WTC11 (cell line): ENCODE measurements at places on chromosomes 11 and 22. TPM values are rescaled to one million over a fixed set of nuclear protein-coding genes. Genes with fewer than 3 reads are reported as not detected.

C11orf91 gene
- total RNA-seq: 0.22 TPM in 1 of 3 replicates, not detected in the others

KIF18A gene
- total RNA-seq: 16.6 to 20.6 TPM (median 18.6 TPM) in 3 replicates

SC5D gene
- 78.6 to 81.9 TPM (median 79.2 TPM) in 3 replicates for total RNA-seq

PARVG gene
- total RNA-seq: 0.41 to 0.94 TPM (median 0.69 TPM) in 3 replicates

P4HA3 gene
- total RNA-seq: 0.13 to 0.14 TPM in 2 of 3 replicates, not detected in the other

MRPL16 gene
- 78.9 to 85.6 TPM (median 83.9 TPM) in 3 replicates for total RNA-seq

EHF gene
- 0.16 to 0.60 TPM (median 0.46 TPM) in 3 replicates for total RNA-seq

NAP1L4 gene
- total RNA-seq: 160 to 189 TPM (median 181 TPM) in 3 replicates

NRIP3 gene
- total RNA-seq: 3.9 to 4.5 TPM (median 4.4 TPM) in 3 replicates

SMIM35 gene
- total RNA-seq: not detected in 3 replicates

DNA sequence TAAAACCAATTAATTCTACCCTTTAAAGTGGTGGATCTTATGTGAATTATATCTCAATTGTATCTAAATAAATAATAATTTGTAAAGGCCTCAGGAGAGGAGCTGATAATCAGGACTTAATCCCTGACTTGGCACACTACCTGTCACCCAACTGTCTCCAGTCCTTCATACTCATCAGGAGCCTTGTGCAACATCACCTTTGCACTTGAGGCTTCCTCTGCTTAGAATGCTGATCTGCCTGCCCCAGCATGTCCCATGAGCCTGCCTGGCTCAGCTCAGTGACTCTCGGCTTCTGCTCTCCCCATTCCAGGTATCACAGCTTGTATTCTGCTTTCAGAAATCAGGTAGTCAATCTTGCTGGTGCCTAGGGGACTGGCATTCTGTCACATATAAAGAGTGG, 43.9 kb upstream of the PRODH start:
- no peak for DNase-seq

DNA sequence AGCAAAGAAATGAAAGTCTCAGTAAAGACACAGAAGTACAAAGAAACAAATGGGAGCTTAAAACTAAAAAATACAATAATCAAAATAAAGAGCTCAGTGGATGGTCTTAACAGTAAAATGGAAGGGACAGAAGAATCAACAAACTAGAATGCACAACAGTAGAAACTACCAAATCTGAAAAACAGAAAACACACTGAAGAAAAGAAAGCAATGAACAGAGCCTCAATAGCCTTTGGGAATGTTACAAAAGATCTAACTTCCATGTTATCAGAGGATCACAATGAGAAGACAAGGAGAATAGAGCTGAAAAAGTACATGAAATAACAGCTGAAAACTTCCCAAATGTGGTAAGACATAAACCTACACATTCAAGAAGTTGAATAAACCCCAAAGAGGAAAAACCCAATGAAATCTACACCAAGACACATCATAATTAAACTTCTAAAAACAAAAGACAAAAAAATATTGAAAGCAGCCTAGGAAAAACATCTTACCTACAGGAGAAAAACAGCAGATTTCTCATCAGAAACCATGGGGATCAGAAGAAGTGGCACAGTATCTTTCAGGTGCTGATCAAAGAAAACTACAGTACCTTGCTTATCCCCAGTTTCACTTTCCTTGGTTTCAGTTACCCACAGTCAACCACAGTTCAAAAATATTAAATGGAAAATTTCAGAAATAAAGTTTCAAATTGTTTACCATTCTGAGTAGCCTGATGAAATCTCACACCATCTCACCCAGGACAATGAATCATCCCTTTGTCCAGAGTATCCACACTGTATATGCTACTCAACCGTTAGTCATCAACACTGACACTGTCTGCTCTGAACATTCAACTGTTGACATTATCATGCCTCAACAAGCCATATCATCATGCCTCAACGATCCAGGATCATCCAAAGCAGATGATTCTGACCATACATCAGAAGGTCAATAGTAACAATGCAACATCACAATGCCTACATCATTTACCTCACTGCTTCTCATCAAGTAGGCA, 22.2 kb downstream of the RRAS2 start:
- DNase-seq: no peak

- DNase-seq: no peak
Observed at GRCh38 chr22:17838180-17838865, 64.1 kb upstream of the BID start.

- DNase-seq: no peak
Observed at GRCh38 chr11:85751724-85752123, 59.2 kb downstream of the SYTL2 start.

- no peak for DNase-seq
Observed at GRCh38 chr22:45688600-45689080, 17.0 kb downstream of the ATXN10 start.

- DNase-seq: no peak
Observed at GRCh38 chr22:43983808-43984207, 28.6 kb downstream of the SAMM50 start.

DNA sequence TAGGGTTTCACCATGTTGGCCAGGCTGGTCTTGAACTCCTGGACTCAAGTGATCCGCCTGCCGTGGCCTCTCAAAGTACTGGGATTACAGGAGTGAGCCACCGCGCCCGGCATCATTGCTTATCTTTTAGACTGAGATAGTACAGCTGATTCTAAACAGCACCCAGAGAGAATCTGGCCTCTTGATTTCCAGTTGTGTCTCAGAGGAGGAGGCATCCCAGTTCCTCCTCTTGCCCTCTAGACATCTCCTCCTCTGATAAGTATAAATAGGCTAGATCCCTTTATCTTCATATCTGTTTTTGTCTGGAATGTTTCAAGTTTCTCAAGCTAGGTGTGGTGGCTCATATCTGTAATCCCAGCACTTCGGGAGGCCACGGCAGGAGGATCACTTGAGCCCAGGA, 7.0 kb downstream of the MARK2 start:
- no peak for DNase-seq

GRCh38 chr22:32564170-32565001, 89.8 kb downstream of the FBXO7 start:
- DNase-seq: no peak

DNA sequence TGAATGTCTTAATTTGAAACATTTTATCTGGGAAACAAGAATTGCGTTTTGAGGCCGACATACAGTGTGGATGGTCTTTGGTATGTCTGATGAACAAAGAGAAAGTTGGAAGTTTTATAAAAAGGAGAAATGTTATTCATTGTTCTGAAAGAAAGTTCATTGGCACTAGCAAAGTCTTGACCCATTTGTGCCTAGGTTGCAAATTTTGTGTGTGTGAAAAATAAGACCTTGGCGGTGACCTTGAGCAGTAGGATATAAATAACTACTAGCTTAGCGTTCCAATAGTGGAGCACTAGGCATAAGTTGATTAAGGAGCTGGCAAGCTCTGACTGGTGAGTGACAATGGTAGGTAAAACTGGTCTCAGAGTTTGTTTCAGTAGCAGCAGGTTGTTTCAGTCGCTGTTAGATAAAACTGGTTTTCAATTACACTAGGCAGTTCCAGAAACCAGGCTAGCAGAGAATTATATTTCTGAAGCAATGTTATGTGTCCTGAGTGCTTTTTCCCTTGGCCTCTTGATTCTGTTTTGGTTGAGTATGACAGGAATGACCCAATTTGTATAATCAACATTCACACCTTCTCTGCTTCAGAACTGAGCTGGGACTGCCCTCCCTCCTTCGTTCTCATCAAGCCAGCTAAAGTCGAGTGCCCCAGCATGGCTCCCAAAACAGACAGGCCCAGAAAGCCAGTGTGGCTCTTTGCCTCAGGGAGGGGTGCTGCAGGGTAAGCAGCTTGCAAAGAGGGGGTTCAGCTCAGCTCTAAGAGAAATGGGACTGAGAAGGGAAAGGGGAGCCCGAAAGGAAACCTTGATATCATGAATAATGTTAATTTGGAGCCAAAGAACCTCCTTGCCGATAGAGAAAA, 85.7 kb downstream of the NTM start:
- DNase-seq: no peak

GRCh38 chr22:27896245-27896644, 22.8 kb downstream of the PITPNB start:
- no peak for DNase-seq

DNA sequence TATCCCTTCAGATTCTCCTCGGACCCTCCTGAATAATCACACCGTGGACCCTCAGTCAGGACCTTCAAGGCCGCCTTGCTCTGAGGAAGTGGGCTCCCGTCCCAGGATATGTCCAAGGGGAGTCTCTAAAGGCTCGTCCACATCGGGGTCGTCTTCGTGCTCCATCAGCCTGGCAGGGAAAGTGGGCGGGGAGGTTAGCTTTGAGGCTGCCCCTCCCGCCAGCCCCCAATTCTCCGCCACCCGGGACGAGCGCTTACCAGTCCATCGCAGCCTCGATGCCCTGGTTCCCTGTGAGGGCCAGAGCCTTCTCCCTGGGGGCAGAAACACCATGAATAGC, 472 bp downstream of the UBXN1 start:
- no peak for DNase-seq

DNA sequence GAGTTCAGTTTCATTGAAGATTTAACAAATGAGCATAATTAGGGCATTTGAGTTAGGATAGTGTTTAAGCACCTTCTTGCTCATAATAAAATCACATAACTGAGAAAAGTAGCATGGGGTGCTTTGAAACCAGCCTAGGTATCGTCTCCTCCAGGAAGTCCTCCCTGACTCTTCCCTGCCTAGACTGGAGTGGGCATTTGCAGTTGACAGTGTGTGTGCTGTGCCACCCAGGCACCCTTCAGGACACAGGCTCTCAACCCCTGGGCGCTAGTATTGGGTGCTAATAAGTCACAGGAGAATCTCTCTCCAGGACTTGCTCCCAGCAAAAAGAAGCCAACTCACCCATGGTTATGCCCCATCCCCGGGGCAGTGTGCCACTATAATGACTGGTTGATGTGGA, 584.1 kb downstream of the INSC start:
- DNase-seq: no peak

- no peak for DNase-seq
Observed at GRCh38 chr11:23205156-23205871, 345.0 kb upstream of the CCDC179 start.

DNA sequence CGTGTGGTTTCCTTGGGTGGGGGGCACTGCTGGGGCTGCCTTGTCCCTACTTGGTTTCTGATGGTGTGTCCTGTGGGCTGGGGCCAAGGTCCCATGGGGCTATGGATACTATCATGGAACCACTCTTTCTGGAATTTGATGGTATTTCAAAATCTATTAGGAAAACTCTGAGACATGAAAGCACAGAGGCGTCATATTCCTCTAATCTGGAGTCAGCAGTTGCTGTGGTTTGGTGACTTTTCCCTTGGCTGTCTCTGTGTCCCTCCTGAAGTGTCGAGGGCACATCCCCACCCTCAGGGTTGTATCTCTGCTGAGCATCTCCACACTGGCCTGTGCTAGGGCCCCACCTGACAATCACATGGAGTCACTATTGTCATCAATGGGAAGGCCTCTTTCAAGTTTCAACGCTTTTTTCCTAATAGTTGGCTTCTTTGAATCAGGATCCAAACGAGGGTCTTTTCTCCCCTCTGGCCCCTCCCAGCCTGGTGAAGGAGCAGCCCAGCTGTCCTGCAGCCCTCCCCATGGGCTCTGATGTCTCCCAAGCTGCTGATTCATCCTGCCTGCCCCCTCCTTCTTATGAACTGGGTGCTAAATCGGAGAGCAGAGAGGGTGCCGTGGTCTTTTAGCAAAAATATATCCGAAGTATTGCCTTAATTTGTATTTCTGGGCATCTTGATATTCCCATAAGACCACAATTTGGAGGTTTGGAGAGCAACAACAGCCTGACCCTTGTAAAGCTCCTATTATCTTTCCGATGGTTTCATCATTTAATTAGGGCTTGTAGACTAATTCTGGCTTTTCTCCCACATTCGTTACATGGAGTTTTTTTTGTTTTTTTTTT, 38.5 kb downstream of the MED15 start:
- DNase-seq: no peak

GRCh38 chr22:26428515-26429457, at the start of gene ASPHD2:
Gene ASPHD2 (plus strand): TSS chr22:26429260. CDS start chr22:26433616, 4,356 bp downstream.
- peak; percentile 74 for DNase-seq

- DNase-seq: no peak
Observed at GRCh38 chr11:118304568-118305248, at the start of gene CD3E. Gene CD3E (plus strand): TSS chr11:118304730. CDS start chr11:118304953, 223 bp downstream.

DNA sequence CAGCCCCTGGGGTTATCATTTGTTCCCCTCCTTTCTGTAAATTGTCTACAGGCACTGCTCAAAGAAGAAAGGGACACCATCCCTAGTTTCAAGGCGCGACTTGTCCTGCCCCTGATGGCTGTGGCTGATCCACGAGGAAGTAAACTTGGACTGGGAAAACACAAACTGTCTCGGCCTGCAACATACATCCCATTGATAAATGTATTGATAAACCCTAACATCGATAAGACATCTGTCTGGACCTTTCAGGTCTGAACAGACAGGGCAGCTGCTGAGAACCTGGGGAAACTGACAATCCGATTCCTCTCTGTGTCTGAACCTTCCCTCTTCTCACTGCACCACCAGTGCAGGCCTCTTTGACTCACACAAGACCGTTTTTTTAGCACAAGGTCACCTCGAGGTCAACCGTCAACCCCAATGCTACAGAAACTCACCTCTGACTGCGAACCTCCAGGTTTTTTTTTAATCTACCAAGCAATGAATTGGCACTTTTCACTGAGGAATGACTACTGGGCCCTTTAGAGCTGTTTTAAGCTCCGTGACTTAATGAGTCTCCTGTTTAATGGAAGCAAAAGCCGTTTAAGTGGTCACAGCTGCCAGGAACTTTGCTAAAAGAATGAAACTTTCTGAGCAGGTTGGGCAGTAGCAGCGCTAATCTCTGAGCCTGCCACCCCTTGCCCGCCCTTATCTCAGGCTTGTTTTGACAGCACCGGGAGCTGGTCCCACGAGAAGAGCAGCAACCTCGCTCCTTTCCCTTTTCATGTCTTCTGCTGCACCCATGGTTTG, 203.8 kb upstream of the TMEM45B start:
- DNase-seq: no peak

- no peak for DNase-seq
Observed at GRCh38 chr22:31776231-31776630, 22.4 kb downstream of the DEPDC5 start.

- DNase-seq: no peak
Observed at GRCh38 chr11:130651066-130651855, 202.8 kb downstream of the ADAMTS15 start.

GRCh38 chr11:130882138-130882551, 34.1 kb downstream of the SNX19 start:
- no peak for DNase-seq

- DNase-seq: no peak
Observed at GRCh38 chr11:111796696-111797095, 30.5 kb upstream of the PPP2R1B start.

DNA sequence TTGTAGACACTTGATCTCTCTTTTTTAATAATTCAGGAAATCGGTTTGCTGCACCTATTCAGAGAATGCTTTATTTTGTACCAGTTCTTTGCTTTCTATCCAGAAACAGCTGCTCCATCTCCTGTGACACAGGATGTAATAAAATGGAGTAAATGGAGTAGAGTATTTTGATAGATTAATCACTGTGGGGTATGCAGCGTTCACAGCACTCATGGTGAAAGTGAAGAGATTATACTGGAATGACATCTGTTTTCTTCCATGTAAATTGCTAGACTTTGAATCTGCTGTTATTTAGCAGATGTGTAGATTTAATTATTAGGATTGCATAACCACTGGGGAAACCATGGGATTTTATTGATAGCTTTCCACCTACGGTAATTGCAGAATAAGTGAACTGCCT, 227.3 kb upstream of the ARHGAP42 start:
- DNase-seq: no peak

GRCh38 chr22:25077964-25078363, 121.7 kb upstream of the CRYBB3 start:
- DNase-seq: no peak

- DNase-seq: no peak
Observed at GRCh38 chr11:67010296-67010905, 12.5 kb upstream of the SYT12 start.

- DNase-seq: peak; percentile 36
Observed at GRCh38 chr11:119572481-119573424, 149.8 kb upstream of the THY1 start.
